ENCODE measurements at places on chromosomes 2 and 18. TPM values are rescaled to one million over a fixed set of nuclear protein-coding genes. Genes with fewer than 3 reads are reported as not detected.

GRCh38 chr2:102005989-102006885 lies 14.5 kb downstream of the IL1R2 start:
- no peak for DNase-seq

DNA sequence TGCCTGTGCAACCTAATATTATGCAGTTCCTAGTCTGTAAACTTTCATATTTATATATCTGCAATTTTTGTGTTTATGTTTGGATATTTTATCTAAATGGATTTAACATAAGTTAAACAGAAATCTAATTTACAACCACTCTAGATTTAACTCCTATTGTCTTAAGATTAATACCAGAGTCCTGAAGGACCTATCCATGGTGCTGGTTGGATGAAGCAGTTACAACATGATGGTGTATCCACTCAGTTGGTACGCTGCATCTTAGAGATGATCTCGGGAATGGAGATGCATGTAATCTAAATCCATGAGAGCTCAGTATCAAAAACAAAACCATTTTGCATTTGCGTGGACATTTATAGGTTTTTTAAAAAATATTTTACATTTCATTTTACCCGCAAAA lies 745.9 kb upstream of the SLC8A1 start:
- DNase-seq = no peak

DNA sequence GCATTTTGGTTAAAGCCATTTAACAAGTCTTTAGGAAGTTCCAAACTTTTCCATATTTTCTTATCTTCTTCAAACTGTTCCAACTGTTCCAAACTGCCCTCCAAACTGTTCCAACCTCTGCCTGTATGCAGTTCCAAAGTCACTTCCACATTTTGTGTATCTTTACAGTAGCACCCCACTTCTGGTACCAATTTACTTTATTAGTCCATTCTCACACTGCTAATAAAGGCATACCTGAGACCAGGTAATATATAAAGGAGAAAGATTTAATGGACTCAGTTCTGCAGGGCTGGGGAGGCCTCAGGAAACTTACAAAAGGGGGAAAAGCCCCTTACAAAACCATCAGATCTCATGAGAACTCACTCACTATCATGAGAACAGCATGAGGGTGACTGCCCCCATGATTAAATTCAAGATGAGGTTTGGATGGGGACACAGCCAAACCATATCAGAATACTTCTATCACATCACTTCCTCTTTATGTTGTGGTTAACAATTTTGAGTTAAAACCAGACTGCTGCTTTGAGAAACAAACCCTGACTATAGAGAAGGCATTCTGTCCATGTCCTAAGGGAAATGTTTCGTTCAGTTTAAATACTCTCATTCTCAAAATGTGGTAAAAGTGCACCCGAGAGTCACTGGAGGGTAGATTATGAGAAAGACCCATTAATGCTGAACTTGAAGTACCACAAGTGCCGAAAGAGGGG lies 11.0 kb downstream of the IL18R1 start:
- no peak for DNase-seq

Gene CHST10
- total RNA-seq = 6.8 TPM

Gene MEP1B
- not detected for total RNA-seq

GRCh38 chr2:216535454-216535995 lies 36.9 kb downstream of the RPL37A start:
- DNase-seq = peak; percentile 72

Gene DSC2
- total RNA-seq = 36.4 TPM

GRCh38 chr2:200869014-200869413 lies 4.6 kb upstream of the CLK1 start:
- DNase-seq = no peak

DNA sequence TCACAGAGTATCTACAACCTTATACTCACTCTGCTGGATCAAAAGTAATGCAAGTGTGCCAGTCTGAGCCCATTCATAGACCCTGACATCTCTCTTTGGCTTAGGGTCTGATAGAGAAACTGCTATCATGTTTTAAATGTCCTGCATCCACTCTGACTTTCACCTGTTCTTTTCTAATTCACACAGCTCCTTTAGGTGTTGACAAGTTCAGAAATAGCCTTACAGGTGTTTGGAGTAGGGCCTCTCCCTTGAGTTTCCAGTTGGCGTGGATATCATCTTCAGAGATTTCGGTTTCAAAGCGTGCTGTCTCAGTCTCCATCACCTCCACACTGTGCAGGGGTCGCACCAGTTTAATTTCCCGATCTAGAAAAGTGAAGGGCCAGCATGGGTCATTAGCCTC lies 150.3 kb downstream of the PLEKHA3 start:
- no peak for DNase-seq

DNA sequence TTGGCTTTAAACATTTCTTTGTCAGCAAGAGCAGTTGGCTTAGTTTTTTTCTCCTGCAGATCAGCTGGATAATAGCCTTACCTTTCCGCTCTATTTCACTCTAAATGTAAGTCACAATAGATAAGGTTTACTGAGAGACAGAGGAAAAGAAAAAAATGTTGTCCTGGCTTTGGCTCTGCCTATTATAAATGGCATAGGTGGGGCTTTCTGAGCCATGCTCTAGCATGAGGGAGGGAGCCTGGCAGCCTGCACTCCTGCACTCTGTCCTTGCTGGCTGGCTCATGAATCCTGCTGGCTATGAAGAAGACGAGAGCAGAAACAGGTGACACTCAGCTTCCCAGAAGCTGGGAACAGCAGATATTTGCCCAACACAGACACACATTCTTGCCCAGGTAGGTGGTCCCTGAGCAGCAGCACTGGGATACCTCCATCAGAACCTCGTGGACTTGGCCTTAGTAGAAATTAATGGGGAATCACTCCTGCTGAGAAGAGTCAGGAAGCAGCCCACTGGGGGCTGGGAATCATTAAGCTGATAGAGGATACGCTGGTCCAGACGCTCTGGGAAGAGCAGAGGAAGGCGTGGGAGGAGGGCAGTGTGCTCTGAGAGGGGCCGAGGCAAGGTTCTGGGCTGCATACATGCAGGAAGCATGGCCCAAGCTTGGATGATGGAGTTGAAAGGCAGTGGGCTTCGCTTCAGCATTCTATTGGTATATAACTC lies 514.4 kb upstream of the HS6ST1 start:
- DNase-seq = no peak

Gene CNDP1
- 0.10 TPM for total RNA-seq

Data from skin of body (tissue), 3 donors.